ENCODE measurements at places on chromosomes 12 and 14.

GRCh38 chr12:104498211-104498801 lies 41.6 kb downstream of the CHST11 start:
- no peak for DNase-seq

DNA sequence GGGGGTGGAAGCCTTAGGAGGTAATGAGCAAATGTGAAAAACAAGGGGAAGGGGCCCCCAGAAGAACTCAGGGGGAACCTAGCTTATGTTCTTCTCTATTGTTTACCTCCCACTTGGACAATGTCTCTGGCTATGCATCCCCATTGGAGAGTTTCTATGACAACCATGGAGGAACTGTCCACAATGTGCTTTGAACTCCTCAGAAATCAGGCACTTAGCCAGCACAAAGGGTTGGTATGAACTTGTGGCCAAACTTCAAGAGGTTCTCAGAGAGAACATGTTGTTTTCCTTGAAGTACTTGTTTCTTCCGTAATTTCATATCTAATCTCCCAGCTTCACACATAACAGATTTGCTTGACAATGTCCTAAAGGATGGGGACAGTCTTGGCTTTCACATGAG lies 202.8 kb upstream of the PELI2 start:
- DNase-seq = no peak

DNA sequence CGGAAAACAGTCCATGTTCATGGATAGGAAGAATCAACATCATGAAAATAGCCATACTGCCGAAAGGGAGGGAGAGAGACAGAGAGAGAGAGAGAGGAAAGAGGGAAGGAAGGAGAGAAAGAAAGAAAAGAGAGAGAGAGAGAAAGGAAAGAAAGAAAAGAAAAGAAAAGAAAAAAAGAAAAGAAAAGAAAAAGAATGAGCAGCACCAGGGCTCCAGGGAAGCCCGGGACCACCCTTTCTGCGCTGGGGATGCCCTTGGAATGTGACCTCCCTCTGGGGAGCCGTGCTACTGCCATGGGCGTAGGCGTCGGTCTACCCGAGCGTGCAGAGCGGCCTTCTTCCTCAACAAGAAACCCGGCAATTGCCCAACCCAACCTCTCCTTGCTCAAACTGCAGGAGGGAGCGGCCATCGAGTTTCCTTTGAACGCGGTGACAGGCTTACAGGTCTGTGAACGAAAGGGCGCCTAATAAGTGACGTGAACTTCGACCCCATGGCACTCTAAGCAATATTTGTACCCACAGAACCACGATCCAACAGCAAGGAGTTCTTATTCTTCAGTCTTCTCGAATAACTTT lies 16.9 kb downstream of the OR6S1 start:
- DNase-seq = no peak

DNA sequence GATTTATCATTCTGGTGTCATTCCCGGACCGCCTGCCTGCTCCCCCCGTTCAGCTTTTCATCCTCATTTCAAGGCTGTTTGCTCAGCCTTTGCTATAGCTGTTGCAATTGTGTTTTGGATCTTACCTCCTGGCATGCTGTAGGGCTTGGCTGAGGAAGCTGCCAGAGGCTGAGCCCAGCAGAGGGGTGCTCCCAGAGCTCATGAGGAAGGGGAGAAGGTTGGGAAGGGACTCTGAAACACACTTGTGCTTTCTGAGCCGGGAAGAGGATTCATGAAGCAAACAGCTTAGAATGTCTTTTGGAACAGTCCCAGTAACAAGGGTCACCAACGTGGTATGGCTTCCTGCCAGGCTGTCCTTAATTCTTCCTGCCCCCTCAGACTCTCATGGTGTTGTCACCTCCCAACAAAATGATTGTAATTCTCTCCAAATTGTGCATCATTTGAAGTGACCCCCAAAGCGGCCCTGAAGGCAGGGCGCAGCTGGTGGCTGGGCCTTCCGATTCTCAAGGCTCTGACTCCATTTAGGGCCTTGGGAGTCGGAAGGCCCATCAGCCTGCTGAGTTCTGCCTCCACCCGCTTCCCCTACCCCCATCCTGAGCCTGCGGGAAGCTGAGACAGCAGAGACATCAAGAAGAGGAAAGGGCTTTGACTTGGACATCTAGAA lies 111.9 kb upstream of the ARHGAP5 start:
- no peak for DNase-seq

Data from skin of body (tissue), 3 donors.